Dermis microvascular lymphatic vessel endothelial cell (primary cell): ENCODE measurements at places on chromosomes 4 and X. TPM values are rescaled to one million over a fixed set of nuclear protein-coding genes. Genes with fewer than 3 reads are reported as not detected.
A peak's percentile ranks its signal among the peaks of the same experiment; 100 is the strongest.

The HSFX3 gene
- not detected in 2 replicates for total RNA-seq

- no peak for DNase-seq
These were observed 115.7 kb upstream of the MAP3K15 start for GRCh38 chrX:19630776-19631707.

GRCh38 chrX:22652596-22652995 lies 347.2 kb upstream of the DDX53 start:
- DNase-seq, result no peak

DNA sequence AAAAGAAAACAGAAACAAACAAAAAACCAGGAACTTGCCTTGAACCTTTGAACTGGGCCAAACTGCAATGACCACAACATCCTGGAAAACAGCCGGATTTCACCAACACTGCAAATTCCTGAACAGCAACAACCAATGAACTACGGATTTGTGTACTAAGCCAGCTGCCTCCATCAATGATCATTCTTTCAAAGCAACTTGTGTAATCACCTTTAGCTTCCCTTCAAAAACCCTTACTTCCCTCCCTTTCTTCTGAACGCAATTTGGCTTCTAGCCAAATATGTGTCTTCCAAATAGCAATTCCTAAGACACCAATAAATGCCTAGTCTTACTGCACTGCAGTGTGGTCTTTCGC lies 98.5 kb upstream of the FAM47C start:
- peak; percentile 30 for DNase-seq

- no peak for DNase-seq
These were observed 286.6 kb downstream of the BMPR1B start for GRCh38 chr4:95044324-95044837.

GRCh38 chr4:5925419-5926200 lies 32.7 kb upstream of the CRMP1 start:
- no peak for DNase-seq

- no peak for DNase-seq
These were observed 73.6 kb downstream of the CEP44 start for GRCh38 chr4:174357321-174357720.

The SPANXC gene
- total RNA-seq, result not detected in 2 replicates

The CSAG2 gene
- total RNA-seq, result not detected in 2 replicates

- no peak for DNase-seq
These were observed 1487.7 kb upstream of the ADGRL3 start for GRCh38 chr4:59712470-59712869.

The BRS3 gene
- total RNA-seq, result not detected in 2 replicates
